Thoracic aorta (tissue), 2 donors: ENCODE measurements at places on chromosomes 1 and 21. TPM values are rescaled to one million over a fixed set of nuclear protein-coding genes. Genes with fewer than 3 reads are reported as not detected.

CELA3B gene
- not detected for total RNA-seq

DNA sequence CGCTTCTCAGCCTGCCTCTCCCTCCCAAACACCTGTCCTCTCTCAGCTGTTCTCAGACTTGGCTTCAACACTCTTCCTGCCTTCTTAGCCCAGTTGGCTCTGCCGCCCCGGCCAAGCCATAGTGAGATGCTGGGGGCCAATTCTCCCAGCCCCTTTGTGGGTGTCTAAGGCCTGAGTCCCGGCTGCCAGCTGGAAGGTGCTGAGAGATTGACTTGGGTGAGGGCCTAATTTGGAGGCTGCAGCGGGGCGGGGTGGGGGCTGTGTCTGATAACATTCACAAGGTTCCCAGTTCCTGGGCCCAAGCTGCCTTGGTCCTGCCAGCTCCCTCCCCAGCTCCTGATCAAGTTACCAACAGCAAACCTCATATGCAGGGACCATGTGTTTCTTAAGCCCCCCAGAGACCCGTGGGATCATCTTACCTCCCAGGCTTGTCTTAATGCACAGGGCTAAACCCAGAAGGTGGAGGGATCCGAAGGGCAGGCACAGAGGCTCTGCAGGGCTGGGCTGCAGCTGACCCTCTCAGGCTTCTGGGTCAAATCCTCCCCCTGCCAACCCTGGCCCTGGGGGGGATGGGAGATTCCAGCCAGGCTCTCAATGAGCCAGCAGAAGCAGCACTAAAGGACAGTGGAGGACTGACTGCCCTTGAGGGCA, 9.8 kb downstream of the INKA2 start:
- no peak for DNase-seq

GRCh38 chr1:153678519-153679336, at the start of gene NPR1:
Gene NPR1 (plus strand): TSS chr1:153678688. CDS start chr1:153679109, 421 bp downstream.
- peak; percentile 35 for DNase-seq

TSPAN1 gene
- 7.0 TPM for total RNA-seq

DNA sequence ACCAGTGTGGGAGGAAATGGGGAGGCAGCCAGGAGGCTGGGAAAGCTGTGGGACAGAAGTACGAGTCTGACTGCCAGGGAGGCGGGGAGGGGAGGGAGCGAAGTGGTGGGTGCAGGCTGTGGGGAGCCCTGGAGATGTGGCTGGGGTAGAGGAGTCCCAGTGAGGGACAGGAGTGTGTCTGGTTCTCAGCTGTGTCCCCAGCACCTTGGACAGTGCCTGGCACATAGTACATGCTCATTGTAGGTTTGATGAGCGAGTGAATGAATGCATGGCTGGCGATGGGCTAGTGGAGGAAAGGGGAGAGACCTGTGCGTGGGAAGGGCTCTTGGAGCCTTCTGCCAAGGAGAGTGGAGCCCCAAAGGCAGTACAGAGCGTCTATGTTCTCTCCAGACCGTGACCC, 104.1 kb downstream of the SIK1 start:
- no peak for DNase-seq

- no peak for DNase-seq
These were observed 9.7 kb upstream of the GBP6 start for GRCh38 chr1:89354205-89354604.
